ENCODE measurements at places on chromosomes 3 and 15.

- no peak for DNase-seq
These were observed 182.6 kb downstream of the TP63 start for GRCh38 chr3:189813647-189814240.

GRCh38 chr3:58188921-58189451 lies 21.8 kb downstream of the DNASE1L3 start:
- DNase-seq = no peak

GRCh38 chr3:81743096-81744025 lies 18.1 kb downstream of the GBE1 start:
- peak; percentile 81 for DNase-seq

GRCh38 chr3:46901061-46901460 lies 23.5 kb downstream of the PTH1R start:
- no peak for DNase-seq

- DNase-seq = no peak
These were observed 625.5 kb downstream of the NAALADL2 start for GRCh38 chr3:175484666-175485065.

DNA sequence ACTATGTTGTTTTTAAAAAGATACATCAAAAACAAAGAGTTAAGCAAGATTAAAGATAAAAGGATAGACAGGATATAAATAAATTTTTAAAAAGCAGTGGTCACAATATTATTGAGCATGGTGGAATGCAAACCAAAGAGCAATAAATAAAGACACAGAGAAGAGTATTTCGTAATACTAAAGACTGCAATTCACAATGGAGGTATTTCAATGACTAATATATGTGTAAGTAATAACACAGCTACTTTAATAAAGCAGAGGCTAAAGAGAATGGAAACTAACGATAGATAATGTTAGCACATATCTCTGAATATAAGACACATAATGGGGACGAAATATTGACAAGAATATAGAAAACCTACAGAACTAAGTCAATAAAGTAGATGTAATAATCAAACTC lies 219.6 kb downstream of the WDR72 start:
- no peak for DNase-seq

DNA sequence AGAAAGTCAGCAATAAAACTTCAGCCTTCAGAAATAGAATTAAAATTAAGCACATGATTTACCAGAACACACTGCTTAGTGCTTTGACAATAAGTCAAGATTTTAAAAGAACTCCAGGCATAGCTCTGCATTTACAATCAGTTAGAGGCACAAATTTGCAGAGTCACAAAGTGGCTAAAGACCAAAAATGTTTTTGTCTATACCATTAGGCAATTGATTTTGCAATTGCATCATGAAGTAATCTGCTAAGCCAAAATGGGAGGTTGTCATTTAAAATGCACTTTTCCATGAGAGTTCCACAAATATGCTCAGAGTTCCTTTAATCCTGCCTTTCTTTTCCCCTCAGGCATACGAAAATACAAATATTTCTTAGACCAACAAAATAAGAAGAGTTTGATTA lies 10.1 kb upstream of the DCP1A start:
- DNase-seq = no peak

DNA sequence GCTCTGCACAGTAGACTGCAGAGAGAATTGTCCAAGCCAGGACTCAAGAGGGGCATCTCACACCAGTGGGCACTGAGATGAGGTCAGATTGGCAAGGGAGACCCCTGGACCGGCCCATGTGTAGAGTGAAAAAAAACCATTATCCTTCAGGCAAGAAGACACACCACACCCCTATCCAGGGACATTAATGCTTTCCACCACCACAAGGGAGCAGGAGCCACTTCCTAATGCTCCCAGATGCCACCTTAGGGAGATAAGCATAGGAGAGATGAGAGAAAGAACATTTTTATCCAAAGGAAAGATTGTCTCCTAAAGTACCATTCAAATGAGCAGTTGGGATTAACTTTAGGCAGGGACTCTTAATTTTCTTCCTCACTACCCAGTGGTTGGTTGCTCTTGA lies 109.6 kb upstream of the PTX3 start:
- DNase-seq = no peak

DNA sequence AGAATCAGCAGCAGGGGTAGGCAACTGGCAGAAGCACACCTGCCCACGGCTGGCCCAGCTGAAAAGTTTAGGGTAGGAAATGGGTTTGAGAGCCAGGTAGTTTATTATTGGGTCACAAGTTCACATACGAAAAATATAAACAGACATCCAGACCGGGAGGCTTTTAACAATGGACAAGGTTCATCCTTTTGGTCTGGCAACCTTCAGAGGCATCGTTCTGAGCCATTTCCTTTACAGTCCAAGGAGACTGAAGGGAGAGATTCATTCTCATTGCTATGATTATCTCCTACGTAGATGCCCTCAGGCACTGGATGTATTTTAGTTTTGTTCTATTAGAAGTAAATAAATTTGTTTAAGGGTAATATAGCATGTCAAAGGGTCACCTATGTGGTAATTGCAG lies 248.0 kb upstream of the THBS1 start:
- no peak for DNase-seq

DNA sequence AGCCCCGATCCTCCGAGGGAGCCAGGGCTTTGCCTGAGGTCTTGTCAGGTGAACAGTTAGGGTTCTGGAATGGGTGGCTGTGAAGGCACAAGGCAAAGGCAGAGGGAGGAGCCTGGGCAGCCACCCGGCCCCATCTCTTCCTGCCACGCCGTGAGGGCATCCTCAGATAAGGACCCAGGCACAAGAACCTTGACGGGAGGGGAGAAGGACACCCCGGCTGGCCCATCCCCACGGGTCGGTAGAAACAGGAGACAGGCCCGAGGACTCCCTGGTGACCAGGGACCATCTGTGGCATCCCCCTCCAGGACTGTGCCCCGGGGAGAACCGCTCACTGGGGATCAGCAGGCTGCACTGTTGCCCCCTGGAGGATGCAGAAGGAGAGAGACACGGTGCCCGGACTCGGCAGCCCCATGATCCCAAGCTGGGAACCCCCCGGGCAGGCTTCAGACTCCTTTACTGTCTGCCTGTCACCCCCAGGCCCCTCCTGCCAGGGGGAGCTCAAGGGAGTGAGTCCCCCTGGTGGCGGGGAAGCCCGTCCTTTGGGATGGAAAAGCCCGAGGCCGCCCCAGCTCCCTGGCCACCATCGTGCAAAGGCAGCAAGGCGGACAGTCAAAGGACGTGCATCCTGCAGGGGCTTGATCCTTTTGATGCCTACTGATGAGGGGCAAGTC lies 12.3 kb upstream of the PCSK6 start:
- no peak for DNase-seq

DNA sequence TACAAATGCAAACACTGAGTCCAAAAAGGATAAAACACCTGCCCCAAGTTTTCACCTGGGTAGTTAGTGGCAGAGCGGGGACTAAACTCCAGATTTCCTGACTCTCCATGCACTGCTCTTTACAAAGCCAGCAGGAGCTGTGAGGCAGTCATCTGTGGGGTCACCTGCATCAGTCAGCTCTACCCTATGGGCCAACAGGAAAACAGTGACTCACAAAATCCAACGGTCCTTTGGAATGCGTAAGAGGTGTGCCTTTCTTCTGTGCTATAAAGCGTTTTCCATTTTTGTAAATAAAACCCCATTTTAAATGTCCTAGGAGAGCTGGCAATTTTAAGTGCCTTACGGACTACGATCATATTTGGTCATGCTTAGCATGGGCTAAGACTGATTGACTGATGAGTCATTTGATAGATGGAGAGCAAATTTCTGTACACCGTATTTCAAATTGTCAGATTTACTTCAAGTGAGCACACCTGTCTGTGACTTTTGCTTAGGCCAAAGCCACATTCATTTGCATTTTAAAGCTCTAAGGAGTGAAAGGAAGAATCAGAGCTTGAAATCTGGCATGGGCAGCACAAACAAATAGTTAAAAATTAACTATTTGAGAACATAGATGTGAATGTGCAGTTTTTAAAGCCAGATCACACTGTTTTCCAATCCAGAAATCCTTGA lies 4.4 kb upstream of the COL8A1 start:
- no peak for DNase-seq

DNA sequence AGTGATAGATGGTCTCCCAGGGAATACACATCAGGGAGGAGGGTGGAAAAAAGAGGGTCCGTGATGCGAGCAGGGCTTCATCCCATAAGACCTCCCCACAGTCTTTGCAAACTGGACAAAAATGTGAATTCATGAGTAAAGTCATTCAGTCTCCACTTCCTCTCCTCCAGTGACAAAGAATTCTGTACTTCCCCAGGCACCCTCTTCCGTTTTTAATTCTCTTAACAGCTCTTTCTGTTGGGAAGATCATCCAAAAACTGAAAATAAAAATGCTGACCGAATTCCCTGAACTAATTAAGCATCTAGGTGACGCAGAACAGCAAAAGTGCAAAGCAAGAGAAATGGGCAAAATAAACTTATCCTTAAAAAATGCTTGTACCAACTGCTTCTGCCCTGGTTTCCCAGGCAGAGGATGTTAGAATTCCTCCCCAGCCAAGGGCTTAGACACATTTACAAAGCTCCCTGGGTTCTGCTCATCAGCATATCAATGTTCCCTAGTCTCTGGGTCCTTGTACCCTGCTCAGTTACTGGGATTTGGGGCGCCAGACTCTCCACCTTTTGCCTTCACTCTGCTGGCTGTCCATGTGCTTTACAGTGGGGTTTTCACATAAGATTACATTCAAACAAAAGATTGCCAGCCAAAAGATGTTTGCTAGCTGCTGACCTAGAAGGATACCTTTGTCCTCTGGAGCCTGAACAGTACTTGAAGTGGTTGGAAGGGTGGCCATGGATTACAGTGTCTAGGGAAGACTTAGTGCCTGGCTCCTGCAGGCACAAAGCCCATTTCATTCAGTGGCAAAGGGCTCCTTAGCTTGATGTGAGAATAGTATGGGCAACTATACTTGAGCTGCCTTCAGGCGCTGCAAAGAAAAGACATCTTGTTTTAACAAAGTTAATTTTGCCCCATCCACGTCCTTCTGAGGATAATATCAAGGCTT lies 69.4 kb downstream of the ARNT2 start:
- no peak for DNase-seq

GRCh38 chr15:49185473-49185872 lies 15.4 kb downstream of the GALK2 start:
- no peak for DNase-seq

DNA sequence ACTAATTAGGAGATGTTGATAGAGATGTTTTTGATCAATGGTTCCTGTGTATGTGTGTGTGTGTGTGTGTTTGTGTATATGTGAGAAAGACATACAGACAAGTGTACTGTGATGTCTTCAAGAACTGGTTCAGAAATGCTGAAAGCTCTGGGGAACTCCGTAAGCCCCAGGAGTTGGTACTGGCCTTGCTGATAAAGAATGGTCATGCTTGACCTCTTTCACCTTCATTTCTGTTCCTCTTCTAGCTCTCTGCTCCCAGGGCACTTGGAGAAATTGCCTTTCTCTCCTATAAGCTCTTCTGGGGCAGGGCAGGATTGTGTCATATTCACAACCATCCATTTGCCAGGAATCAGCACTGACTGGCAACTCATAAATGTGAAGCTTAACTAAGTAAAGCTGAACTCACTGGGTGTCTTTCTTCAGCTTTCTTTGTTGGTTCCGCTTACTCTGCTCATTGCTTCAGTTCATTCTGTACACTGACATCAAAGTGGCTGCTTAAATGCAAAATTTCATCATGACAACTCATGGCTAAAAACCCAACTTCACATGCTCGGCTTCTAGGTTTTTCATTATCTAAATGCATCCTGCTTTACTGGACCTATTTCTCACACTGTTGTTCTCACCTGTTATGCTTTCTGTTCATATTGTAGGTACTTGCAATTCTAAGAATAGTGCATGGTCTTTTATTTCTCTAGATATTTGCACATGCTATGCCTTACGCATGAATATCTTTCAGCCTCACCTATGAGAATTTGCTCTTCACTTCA lies 162.1 kb upstream of the LYSMD4 start:
- no peak for DNase-seq

DNA sequence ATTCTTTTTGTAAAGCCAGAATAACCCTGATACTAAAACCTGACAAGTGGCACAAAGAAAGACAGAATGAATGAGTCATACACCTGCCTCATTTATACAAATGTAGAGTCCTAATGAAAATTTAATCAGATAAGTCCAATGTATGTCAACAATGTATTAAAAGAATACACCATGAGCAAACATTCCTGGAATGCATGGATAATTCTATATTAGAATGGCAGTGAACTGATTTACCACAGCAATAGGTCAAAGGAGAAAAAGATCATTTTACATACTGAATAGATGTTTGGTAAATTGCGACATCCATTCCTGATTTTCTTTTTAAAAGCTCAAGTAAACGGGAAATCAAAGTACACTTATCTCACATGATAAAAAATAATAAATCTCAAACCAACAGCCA lies 11.2 kb upstream of the LOXL1 start:
- DNase-seq = no peak

GRCh38 chr15:70149667-70150404 lies 52.1 kb upstream of the TLE3 start:
- no peak for DNase-seq

DNA sequence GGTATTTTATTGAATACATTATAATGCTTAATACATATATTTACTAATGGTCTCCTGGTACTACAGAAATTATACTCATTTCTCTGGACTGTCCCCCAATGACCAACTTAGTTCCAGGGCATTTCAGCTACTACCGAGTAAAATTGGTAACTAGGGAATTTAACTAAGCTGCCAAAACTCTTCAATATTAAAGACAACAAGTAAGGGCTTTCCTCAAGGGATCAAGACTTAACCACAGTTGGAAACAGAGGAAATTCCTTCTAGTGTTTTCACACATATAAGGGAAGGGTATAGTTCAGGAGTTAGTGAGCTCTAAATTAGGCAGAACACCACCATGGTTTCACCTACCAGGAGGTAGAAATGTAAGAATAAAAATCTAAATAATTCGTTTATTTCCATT lies 357.4 kb downstream of the TBL1XR1 start:
- no peak for DNase-seq
